Pulmonary artery endothelial cell (primary cell): ENCODE measurements at places on chromosomes 12 and 14.

DNA sequence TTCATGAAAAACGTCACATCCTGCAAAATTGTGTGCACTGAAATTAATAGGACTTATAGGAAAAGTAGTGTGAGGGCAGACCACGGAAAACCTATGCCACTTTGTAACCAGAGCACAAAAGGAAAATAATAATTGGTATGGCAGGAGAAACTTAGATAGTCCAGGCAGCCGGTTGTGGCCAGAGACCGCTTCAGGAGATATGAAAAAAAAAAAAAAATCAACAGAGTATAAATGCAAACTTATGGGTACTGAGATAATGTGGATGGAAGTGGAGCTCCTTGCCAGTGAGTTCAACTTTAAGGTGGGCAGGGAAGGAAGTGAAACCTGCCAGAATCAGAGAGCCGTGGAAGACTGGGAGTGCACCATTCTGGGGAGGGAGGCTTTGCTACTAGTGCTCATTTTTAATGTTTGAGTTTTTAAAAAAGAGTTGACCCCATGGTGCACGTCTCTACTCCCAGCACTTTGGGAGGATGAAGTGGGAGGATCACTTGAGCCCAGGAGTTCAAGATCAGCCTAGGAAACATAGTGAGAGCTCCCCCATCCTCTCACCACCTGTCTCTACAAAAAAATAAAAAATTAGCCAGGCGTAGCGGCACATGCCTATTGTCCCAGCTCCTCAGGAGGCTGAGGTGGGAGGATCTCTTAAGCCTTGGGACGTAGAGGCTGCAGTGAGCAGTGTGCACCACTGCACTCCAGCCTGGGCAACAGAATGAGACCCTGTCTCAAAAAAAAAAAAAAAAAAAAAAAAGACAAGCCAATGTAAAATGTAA lies 34.3 kb upstream of the METAP2 start:
- DNase-seq = no peak

- no peak for DNase-seq
Measured at GRCh38 chr12:39122562-39123204, 217.3 kb upstream of the CPNE8 start.

- no peak for DNase-seq
Measured at GRCh38 chr14:39107591-39107996, 4.6 kb upstream of the SEC23A start.

- no peak for DNase-seq
Measured at GRCh38 chr12:104805186-104805585, 152.9 kb downstream of the SLC41A2 start.

GRCh38 chr14:50254248-50254647 lies 22.9 kb upstream of the SOS2 start:
- DNase-seq = no peak

- peak; percentile 33 for DNase-seq
Measured at GRCh38 chr12:56991319-56992246, 14.8 kb downstream of the ZBTB39 start.

GRCh38 chr12:54285150-54286041 lies 4.9 kb downstream of the HNRNPA1 start:
- DNase-seq = no peak

DNA sequence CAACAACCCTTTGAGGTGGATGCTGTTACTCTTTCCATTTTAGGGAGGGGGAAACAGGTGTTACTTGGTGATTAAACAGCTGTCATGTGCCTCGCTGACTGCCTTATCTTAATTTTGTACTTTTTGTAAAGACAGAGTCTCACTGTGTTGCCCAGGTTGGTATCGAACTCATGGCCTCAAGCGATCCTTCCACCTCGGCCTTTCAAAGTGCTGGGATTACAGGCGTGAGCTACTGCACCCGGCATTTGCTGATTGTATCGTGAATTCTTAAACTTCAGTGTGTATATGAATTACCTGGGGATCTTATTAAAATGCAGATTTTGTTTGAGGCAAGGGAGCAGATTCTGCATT lies 659 bp downstream of the PSMD9 start:
- DNase-seq = no peak

DNA sequence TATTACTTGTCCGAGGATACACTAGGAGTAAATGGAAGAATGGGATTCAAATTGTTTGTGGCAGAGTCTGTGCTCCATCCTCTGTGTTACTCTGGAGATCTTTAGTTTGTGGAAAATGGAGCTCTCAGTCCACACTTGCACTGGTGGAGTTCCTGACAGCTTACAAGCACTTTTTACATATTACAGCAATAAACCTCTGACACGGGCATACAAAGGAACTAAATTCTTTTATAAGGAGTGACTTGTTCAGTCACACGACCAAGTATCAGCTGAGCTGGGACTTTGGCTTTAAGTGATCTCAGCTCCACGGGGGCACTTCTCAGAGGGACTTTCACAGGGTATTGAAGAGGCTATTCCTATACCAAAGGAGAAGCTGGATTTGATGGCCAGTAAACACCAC lies 417.5 kb downstream of the LRIG3 start:
- DNase-seq = no peak

GRCh38 chr12:79822475-79822874 lies 112.4 kb downstream of the PPP1R12A start:
- DNase-seq = no peak

- DNase-seq = no peak
Measured at GRCh38 chr14:96246539-96246847, 9.5 kb upstream of the BDKRB1 start.

DNA sequence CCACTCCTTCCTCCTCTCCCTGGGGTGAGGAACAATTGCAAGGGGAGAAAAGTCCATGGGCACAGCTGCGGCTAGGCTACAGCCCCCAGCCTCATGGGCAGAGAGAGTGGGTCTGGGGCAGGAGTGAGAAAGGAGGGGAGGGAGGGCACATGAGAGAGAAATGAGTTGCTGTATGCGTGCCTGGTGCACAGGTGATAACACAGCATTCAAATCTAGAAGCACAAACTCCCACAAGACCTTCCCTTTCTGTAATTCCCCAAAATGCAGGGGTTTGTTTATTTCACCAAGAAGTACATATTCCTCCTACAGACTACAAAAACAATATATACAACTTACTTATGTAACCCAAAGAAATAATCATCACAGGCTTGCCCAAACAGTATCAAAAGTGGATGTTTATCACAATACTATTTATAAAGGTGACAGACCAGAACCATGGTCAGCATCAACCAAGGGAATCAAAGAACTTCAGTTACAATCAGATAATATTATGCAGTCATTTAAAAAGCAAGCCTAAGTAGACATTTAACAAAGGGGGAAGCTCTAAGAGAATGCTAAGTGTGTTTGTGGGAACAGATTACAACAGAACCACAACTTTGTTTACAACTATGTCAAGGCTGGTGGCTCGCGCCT lies 54.2 kb downstream of the ITPK1 start:
- no peak for DNase-seq

GRCh38 chr12:121352682-121353018 lies 439 bp upstream of the ANAPC5 start:
- DNase-seq = no peak

- no peak for DNase-seq
Measured at GRCh38 chr12:132418393-132418925, 71.5 kb upstream of the FBRSL1 start.

- no peak for DNase-seq
Measured at GRCh38 chr14:104803912-104804410, 3.1 kb downstream of the ZBTB42 start.

GRCh38 chr12:131677699-131678098 lies 33.2 kb upstream of the SFSWAP start:
- DNase-seq = no peak

DNA sequence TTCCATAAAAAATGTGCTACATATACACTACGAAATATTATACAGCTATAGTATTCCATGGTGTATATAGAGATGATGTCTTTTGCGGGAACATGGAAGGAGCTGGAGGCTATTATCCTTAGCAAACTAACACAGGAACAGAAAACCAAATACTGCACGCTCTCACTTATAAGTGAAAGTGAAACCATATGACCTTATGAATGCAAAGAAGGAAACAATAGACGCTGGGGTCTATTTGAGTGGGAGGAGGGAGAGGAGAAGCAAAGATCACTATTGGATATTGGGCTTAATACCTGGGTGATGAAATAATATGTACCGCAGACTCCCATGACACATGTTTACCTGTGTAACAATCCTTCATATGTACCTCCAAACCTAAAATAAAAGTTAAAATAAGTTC lies 142.8 kb downstream of the LRFN5 start:
- no peak for DNase-seq

DNA sequence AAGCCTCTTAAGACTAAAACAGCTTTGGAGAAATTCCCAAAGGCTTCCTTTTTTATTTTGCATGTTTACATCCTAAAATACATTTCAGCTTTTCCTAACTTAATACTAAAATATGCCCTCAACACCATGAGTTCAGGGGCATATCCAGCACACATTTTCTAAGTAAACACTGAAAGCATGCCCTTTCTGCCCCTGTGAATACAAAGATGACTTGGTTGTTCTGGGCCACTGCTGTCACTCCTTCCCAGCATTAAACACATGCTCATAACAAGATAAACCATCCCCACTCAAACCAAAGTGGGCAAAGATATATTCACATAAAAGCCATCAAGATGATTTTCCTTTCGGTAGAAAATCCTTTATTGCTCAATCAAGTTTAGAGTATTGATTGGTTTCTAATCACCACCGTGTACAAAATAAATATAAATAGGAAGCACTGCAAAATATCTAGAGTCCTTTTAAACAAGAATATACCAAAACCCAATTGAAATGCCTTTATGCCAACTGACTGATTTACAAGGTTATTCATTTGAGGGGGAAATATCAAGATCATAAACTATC lies 1.9 kb downstream of the CCNB1IP1 start:
- no peak for DNase-seq

GRCh38 chr14:59294662-59294992 lies 106.2 kb downstream of the DAAM1 start:
- no peak for DNase-seq

- no peak for DNase-seq
Measured at GRCh38 chr14:97692084-97692483, 894.9 kb downstream of the VRK1 start.

DNA sequence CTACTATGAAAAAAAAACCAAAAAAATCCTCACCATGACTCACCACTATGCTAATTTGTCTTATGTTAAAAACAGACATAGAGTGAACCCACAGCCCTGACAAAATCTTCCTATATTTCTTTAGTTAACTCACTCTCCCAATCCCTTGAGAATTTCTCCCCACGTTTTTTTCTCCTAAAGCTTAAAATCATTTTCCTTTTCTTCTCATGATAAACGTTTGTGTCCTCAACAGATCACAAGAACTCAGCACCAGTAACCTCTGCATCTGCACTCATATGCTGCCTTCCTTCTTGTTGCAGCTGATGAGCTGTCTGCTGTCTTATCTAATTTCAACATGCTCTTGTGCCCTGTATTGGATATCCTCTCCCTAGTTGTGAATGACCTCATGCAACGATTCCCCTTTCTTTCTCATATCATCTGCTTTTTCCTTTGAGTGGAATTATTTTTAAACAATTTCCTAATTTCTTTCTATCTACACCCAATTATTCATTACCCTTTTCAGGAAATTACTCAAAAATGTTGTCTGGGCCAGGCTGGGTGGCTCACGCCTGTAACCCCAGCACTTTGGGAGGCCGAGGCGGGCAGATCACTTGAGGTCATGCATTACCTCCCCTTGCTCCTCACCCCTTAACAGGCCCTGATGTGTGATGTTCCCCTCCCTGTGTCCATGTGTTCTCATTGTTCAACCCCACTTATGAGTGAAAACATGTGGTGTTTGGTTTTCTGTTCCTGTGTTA lies 427.5 kb upstream of the MGAT4C start:
- DNase-seq = no peak

DNA sequence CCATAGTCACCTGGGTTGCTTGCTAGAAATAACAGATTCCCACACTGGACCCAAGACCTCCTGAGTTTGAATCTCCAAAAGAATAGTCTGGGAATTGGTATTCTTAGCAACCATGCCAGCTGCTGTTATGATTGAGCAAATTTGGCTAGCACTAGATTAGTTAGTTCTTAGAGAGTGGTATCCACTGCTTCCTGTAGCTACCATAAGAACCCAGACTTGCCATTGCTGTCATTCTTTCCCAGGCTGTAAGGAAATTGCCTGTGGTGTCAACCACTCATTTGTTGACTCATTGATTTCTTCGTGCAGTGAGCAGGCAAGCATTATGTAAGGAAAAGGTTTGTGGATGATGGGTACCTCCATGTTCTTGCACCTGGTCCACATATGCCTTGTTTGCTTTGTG lies 201.8 kb upstream of the RGS6 start:
- no peak for DNase-seq

GRCh38 chr12:31214626-31215517 lies 111.1 kb downstream of the SINHCAF start:
- DNase-seq = no peak
